Spleen (tissue), 13 donors: ENCODE measurements at places on chromosomes 6 and 20. TPM values are rescaled to one million over a fixed set of nuclear protein-coding genes. Genes with fewer than 3 reads are reported as not detected.
A peak's percentile ranks its signal among the peaks of the same experiment; 100 is the strongest.

- peaks cover 33% of the 10 kb centered on the region for H3K36me3 ChIP-seq
- H3K4me3 ChIP-seq = no peak overlapping the region
- no peaks in the 10 kb centered on the region for H3K4me1 ChIP-seq
- H3K27ac ChIP-seq = no peak overlapping the region
- no peaks in the 10 kb centered on the region for H3K27me3 ChIP-seq
Measured at GRCh38 chr6:158314737-158315136, 2.5 kb downstream of the TULP4 start.

DNA sequence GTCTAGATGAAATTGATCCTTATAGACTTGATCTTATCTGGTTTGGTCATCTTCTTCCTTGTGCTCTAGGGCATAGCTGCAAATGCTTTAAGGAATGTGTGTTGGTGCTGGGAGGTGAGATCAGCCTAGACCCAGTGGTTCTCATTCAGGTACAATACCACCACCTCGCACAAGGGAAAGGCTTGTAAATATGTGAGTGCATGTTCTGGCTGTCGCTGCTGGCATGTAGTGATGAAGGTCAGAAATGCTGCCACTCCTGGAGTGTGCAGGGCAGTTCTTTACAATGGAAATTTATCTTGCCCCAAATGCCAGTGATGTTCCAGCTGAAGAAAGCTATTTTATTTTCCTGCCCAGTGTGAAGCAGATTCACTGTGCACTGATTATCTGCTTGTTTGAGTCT, 900.9 kb downstream of the QKI start:
- H3K27ac ChIP-seq = no peak overlapping the region
- H3K4me1 ChIP-seq = no peaks in the 10 kb centered on the region
- DNase-seq = no peak
- no peaks in the 10 kb centered on the region for H3K27me3 ChIP-seq
- H3K4me3 ChIP-seq = no peak overlapping the region

- no peaks in the 10 kb centered on the region for H3K36me3 ChIP-seq
- H3K27me3 ChIP-seq = no peaks in the 10 kb centered on the region
- H3K27ac ChIP-seq = no peak overlapping the region
- no peak overlapping the region for H3K4me3 ChIP-seq
- no peak for DNase-seq
- peaks cover 63% of the 10 kb centered on the region for H3K4me1 ChIP-seq
Measured at GRCh38 chr6:157552820-157553485, 172.0 kb downstream of the ZDHHC14 start.

GRCh38 chr20:17658648-17658993, 23.4 kb downstream of the RRBP1 start:
- no peak for DNase-seq
- peaks cover 61% of the 10 kb centered on the region for H3K36me3 ChIP-seq
- H3K27me3 ChIP-seq = no peaks in the 10 kb centered on the region
- peaks cover 32% of the 10 kb centered on the region for H3K4me1 ChIP-seq
- no peak overlapping the region for H3K27ac ChIP-seq
- no peak overlapping the region for H3K4me3 ChIP-seq

GRCh38 chr6:89180971-89181370, 35.1 kb downstream of the PM20D2 start:
- H3K27me3 ChIP-seq = no peaks in the 10 kb centered on the region
- no peak for DNase-seq
- H3K4me3 ChIP-seq = no peak overlapping the region
- H3K36me3 ChIP-seq = no peaks in the 10 kb centered on the region
- no peaks in the 10 kb centered on the region for H3K4me1 ChIP-seq

DNA sequence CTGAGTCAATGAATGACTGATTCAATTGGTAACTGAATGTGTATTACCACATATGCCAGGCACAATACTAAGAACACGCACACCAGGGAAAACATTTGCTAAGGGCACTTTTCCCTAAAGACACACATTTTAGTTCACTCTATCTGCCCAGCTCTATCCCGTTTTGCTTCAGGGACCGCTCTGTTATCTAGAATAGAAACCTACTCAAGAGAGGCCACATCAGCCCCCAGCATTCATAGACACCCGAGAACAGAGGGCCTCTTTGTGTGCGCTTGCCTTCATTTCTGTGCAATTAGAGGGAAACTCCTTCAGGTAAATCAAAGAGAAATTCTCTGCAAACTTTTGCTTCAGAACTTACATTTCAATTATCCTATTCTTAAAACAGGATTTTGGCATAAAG, 50.3 kb downstream of the DZANK1 start:
- DNase-seq = no peak
- no peak overlapping the region for H3K27ac ChIP-seq
- peaks cover 7% of the 10 kb centered on the region for H3K4me1 ChIP-seq
- H3K4me3 ChIP-seq = no peak overlapping the region
- H3K36me3 ChIP-seq = no peaks in the 10 kb centered on the region

GRCh38 chr6:4909063-4909706, 94.7 kb downstream of the RPP40 start:
- H3K36me3 ChIP-seq = no peaks in the 10 kb centered on the region
- H3K4me1 ChIP-seq = peaks cover 40% of the 10 kb centered on the region
- H3K27ac ChIP-seq = no peak overlapping the region
- DNase-seq = no peak

- peaks cover 6% of the 10 kb centered on the region for H3K4me1 ChIP-seq
- peaks cover 67% of the 10 kb centered on the region for H3K36me3 ChIP-seq
- H3K27me3 ChIP-seq = no peaks in the 10 kb centered on the region
- no peak for DNase-seq
- H3K27ac ChIP-seq = no peak overlapping the region
- no peak overlapping the region for H3K4me3 ChIP-seq
Measured at GRCh38 chr6:31686483-31686882, 5.6 kb upstream of the LY6G5C start.

DNA sequence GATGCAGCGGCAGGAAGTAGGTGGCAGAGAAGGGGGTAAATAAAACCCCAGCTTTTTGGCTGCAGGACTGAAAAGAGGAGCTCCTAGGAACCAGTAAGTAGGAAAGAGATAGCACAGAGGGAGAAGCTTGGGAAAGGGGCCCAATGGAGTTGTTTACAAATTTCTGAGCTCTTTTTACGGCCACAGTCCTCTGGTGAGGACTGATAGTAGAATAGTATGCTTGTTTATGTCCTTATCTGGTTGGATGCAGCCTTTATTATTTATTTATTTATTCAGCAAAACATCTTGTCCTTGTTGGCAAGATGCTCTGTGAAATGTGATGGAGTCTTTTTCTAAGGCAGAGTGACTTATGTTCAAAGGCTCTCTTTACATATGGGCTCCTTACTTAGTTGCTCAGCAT, 119.7 kb upstream of the AHI1 start:
- no peaks in the 10 kb centered on the region for H3K27me3 ChIP-seq
- H3K4me3 ChIP-seq = no peak overlapping the region
- no peaks in the 10 kb centered on the region for H3K4me1 ChIP-seq
- H3K36me3 ChIP-seq = no peaks in the 10 kb centered on the region
- H3K27ac ChIP-seq = no peak overlapping the region

- peaks cover 19% of the 10 kb centered on the region for H3K27me3 ChIP-seq
- H3K36me3 ChIP-seq = no peaks in the 10 kb centered on the region
- DNase-seq = peak; percentile 12
- H3K4me3 ChIP-seq = no peak overlapping the region
Measured at GRCh38 chr20:51095633-51096521, 73.0 kb upstream of the KCNG1 start.

GRCh38 chr20:4912380-4913142, 88.7 kb downstream of the SLC23A2 start:
- no peak overlapping the region for H3K27ac ChIP-seq
- H3K27me3 ChIP-seq = no peaks in the 10 kb centered on the region
- no peak overlapping the region for H3K4me3 ChIP-seq
- H3K36me3 ChIP-seq = peaks cover 59% of the 10 kb centered on the region
- no peak for DNase-seq

DNA sequence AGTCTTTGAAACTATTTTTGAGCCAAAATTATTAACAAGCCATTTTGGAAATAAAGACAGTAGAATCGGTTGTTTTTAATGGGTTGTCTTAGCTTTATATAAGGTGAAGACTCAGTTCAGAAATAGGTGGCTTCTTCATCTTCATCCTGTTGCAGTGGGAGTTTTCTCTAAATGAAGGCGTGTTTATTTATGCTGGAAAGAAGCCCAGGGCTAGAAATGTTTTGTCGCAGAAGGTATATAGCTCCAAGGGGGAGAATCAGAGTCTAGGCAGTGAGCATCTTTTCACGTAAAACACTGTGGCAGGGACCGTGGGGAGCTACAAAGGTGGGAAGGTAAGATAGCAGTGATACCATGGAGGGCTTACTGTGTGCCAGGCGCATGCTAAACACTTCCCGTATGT, 34.3 kb downstream of the FARS2 start:
- peaks cover 20% of the 10 kb centered on the region for H3K4me1 ChIP-seq
- H3K27ac ChIP-seq = no peak overlapping the region
- no peaks in the 10 kb centered on the region for H3K27me3 ChIP-seq
- no peaks in the 10 kb centered on the region for H3K36me3 ChIP-seq

DNA sequence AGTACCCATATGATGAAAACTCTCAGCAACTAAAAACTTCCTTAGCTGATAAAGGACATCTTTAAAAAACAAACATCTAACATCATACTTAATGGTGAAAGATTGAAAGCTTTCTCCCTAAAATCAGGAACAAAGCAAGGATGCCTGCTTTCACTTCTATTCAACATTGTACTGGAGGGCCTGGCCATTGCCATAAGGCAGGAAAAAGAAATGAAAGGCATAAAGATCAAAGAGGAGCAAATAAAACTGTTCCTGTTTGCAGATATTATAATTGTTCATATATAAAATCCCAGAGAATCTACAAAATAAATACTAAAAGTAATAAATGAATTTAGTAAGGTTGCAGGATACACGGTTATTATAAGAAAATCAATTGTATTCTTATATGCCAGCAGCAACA, 124.6 kb upstream of the ARMC2 start:
- H3K4me1 ChIP-seq = peaks cover 4% of the 10 kb centered on the region
- H3K27ac ChIP-seq = no peak overlapping the region
- H3K4me3 ChIP-seq = no peak overlapping the region
- no peaks in the 10 kb centered on the region for H3K36me3 ChIP-seq

DNA sequence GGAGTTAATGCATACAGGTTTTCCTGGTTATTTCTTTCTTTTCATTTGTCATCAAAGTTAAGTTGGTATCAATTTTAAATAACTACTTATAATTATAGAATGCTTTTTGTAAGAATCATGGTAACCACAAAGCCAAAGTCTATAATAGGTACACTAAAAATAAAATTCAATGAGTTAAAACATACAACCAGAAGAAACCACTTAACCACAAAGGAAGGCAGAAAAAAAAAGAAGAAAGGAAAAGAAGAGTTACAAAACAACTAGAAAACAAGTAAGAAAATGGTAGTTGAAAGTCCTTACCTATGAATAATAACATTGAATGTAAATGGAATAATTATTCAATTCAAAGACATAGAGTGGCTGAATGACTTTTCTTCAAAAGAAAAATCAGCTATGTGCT, 45.6 kb downstream of the THBS2 start:
- no peak for DNase-seq
- no peak overlapping the region for H3K4me3 ChIP-seq
- H3K27me3 ChIP-seq = no peaks in the 10 kb centered on the region
- H3K4me1 ChIP-seq = peaks cover 5% of the 10 kb centered on the region

DNA sequence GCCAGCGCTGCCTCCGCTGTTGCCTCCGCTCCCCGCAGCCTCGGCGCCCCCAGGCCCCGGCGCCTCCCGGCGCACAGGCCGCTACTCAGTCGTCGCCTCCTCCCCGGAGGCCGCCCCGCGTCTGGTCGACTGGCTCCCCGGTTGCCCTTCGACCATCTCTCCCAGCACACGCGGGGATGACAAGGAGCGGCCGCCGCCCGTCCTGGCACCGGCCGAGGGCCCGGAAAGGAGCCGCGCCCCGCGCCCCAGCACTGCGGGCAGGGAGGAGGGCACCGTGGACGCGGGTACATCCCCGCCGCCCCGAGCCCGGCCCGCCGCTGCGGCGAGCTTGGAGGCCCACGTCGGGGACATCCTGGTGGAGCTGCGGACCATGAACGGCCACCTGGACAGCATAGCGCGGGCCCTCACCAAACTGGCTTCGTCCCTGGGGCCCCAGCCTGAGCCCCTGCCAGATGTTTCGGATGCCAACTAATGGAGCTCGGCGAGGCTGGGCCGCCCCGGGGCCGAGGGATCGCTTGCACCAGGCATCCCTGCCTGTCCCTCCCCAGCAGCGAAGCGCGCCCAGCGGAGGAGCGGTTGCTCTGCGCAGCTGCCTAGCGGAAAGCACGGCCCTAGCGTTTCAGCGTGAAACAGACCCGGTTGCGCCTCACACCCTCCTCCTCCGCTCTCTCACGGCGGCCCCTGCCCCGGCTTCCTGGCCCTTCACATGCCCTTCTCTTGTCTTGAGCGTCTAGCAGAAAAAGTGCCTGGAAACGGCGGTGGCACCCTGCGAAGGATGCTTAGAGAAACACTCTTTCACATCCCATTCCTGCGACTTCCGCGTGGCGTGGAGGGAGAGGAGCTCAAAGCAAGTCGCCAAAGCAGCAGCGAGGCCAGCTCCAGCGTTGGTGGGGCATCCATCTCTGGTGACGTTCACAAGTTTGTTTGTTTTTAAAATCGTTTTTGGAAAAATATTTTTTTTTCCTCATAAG, 285.8 kb upstream of the SUPT3H start:
- no peaks in the 10 kb centered on the region for H3K27me3 ChIP-seq
- H3K36me3 ChIP-seq = no peaks in the 10 kb centered on the region
- DNase-seq = no peak
- no peak overlapping the region for H3K4me3 ChIP-seq
- H3K27ac ChIP-seq = no peak overlapping the region

- H3K27ac ChIP-seq = peak overlapping the region; percentile 86
- H3K27me3 ChIP-seq = no peaks in the 10 kb centered on the region
- peak overlapping the region; percentile 71 for H3K4me3 ChIP-seq
- DNase-seq = peak; percentile 82
Measured at GRCh38 chr20:62239278-62239879, 1.1 kb downstream of the OSBPL2 start.

DNA sequence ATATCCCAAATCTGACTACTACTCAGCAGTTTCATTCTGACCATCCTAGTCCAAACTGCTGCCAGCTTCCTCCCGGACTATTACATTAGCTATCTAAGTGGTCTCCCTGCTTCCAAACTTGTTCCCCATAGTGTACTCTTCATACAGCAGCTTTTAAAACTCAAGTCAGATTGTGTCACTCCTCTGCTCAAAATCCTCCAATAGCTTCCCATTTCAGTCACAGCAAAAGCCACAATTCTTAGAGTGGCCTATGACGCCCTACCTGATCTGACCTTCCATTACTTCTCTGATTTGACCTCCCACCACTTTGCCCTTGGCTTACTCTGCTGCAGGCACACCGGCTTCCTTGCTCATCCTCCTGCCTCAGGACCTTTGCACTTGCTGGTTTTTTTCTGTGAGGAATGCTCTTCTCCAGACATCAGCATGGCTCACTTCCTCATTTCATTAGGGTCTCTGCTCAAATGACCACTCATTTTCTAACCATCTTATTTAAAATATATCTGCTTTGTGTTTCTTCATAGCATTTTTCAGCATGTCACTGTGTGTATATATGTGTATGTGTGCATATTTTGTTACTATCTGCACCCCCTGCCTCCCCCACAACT, 111.1 kb upstream of the DTNBP1 start:
- no peaks in the 10 kb centered on the region for H3K36me3 ChIP-seq
- H3K4me3 ChIP-seq = no peak overlapping the region
- no peak overlapping the region for H3K27ac ChIP-seq

PCED1A gene
- total RNA-seq = 57.1 TPM

POU5F1 gene
- 1.0 TPM for total RNA-seq

TSBP1 gene
- total RNA-seq = not detected

PTCRA gene
- total RNA-seq = 5.0 TPM

NKX2-4 gene
- not detected for total RNA-seq

PSORS1C2 gene
- total RNA-seq = not detected

SLC16A10 gene
- total RNA-seq = 6.3 TPM

CSTF1 gene
- 35.3 TPM for total RNA-seq

PRND gene
- not detected for total RNA-seq

RAD21L1 gene
- total RNA-seq = not detected

ULBP3 gene
- not detected for total RNA-seq
